ENCODE measurements at places on chromosomes 13 and 19.

DNA sequence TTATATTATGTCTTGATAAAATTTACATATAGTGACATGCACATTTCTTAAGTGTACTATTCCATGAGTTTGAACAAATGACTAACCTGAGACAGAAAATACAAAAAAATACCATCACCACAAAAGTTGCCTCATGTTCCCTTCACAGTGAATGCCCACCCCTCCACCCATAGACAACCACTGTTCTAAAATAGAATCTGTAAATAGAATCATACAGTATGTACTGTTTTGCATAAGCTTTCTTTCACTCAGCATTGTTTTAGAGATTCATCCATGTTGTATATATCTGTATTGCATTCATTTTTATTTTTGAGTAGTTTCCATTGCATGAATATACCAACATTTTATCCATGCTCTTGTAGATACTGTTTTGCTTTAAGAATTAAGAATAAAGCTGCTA, 23.3 kb upstream of the RBM26 start:
- DNase-seq: no peak

DNA sequence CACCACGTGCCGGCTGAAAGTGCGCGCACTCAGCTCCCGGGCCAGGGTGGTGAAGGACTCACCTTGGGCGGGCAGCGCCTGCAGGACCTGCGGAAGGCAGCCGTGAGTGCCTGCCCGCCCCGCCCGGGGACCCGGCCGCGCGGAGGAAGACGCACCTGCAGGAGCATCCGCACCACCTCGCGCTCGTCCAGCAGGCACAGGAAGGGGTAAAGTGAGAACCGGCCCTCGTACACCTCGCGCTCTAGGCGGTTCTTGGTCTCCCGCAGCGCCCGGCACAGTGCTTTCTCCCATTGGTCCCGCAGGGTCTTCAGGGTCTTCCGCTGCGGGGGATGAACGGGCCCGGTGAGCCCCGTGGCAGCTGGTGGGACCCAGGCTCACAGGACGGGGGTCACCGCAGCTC, 10.7 kb downstream of the POLRMT start:
- no peak for DNase-seq

DNA sequence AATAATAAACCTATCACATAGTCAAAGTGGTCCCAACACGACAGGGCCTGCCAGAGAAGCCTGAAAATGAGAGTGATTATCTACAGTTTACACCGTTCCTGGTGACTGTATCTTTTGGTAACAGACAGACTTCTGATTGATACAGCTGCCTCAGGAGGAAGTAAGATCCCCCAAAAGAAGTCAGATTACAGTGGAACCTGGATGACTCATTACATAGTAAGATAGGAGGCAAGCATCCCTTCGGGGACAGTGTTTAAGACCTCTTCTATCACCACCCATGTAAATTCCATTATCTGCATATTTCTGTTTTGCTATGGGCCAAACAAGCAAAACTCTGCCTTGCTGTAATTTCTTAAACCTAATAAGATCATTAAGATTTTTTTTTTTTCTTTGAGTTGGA, 44.0 kb upstream of the FLT1 start:
- no peak for DNase-seq

DNA sequence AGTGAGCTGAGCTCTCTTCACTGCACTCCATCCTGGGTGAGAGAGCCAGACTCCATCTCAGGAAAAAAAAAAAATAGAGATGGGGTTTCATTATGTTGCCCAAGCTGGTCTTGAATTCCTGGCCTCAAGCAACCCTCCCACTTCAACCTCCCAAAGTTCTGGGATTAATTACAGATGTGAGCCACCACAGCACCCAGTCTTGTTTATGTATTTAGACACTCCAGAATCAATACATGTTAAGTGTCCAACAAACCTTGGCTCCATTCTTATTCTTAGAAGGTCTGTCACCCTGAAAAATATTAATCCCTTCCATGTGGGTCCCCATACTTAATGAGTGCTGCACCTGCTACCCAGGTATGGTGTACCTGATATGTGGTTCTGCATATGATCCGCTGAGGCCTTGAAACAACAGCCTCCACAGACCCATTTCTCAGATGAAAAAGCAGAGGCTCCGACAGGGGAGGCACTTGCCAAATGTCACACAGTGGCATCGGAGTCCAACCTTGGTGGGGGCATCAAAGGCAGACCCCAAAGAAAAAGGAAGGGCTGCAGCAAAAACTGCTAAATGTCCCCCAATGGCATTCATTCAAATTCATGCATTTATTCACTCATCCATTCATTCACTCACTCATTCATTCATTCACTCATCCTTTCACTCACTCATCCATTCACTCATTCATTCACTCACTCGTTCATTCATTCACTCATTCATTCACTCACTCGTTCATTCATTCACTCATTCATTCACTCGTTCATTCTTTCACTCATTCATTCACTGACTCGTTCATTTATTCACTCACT, 16.7 kb downstream of the TICAM1 start:
- no peak for DNase-seq

Data from suppressor macrophage treated with lipopolysaccharide for 4 hours (primary cell).